Uterus (tissue), 4 donors: ENCODE measurements at places on chromosomes 5 and 9. TPM values are rescaled to one million over a fixed set of nuclear protein-coding genes. Genes with fewer than 3 reads are reported as not detected.

Gene PCDHGB4
- total RNA-seq: 8.2 TPM

Gene FBP2
- not detected for total RNA-seq

Gene RPS14
- total RNA-seq: 2,445 TPM

Gene GPX8
- total RNA-seq: 117 TPM

Gene SAXO1
- total RNA-seq: not detected

Gene RRAGA
- total RNA-seq: 37.1 TPM

Gene TRPM3
- 4.5 TPM for total RNA-seq

Gene DNAJC21
- 38.2 TPM for total RNA-seq

Gene CFAP157
- 4.4 TPM for total RNA-seq

Gene DOCK2
- total RNA-seq: 9.7 TPM

Gene ST8SIA4
- total RNA-seq: 6.8 TPM

Gene SARDH
- not detected for total RNA-seq

Gene CEP78
- total RNA-seq: 8.7 TPM

Gene PCDHAC1
- total RNA-seq: 1.7 TPM

Gene ABCA1
- total RNA-seq: 13.8 TPM

Gene ANKRD20A1
- 1.3 TPM for total RNA-seq

Gene CCL27
- total RNA-seq: not detected

Gene CERT1
- total RNA-seq: 47.1 TPM

Gene SPATA31D4
- total RNA-seq: not detected

Gene ENTREP1
- 3.5 TPM for total RNA-seq

Gene GBGT1
- 10.9 TPM for total RNA-seq

Gene KIF20A
- total RNA-seq: not detected

Gene TMEM252
- total RNA-seq: not detected

Gene GARNL3
- 79.3 TPM for total RNA-seq

Gene TAF11L10
- total RNA-seq: not detected

Gene DMRTA1
- total RNA-seq: 1.3 TPM

Gene SAPCD2
- 5.9 TPM for total RNA-seq

Gene GRXCR2
- not detected for total RNA-seq

Gene MTAP
- total RNA-seq: 3.6 TPM
